ENCODE measurements at places on chromosomes 4 and X.

GRCh38 chr4:139852612-139853269 lies 187.1 kb downstream of the MGST2 start:
- DNase-seq: no peak

DNA sequence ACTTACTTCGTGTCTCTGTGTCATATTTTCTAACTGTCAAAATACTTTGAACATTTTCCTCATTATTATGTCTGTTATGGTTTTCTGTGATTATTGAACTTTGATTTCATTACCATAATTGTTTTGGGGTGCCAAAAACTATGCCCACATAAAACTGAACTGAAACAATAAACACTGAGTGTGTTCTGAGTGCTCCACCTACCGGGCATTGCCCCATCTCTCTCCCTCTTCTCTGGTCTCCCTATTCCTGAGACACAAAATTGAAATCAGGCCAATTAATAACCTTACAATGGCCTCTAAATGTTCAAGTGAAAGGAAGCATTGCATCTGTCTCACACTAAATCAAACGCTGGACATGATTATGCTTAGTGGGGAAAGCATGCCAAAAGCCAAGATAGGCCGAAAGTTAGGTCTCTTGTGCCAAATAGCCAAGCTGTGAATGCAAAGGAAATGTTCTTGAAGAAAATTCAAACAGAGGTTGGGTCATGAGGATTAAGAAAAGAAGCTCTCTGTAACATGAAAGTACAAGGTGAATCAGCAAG lies 972.3 kb downstream of the PCDH7 start:
- no peak for DNase-seq

DNA sequence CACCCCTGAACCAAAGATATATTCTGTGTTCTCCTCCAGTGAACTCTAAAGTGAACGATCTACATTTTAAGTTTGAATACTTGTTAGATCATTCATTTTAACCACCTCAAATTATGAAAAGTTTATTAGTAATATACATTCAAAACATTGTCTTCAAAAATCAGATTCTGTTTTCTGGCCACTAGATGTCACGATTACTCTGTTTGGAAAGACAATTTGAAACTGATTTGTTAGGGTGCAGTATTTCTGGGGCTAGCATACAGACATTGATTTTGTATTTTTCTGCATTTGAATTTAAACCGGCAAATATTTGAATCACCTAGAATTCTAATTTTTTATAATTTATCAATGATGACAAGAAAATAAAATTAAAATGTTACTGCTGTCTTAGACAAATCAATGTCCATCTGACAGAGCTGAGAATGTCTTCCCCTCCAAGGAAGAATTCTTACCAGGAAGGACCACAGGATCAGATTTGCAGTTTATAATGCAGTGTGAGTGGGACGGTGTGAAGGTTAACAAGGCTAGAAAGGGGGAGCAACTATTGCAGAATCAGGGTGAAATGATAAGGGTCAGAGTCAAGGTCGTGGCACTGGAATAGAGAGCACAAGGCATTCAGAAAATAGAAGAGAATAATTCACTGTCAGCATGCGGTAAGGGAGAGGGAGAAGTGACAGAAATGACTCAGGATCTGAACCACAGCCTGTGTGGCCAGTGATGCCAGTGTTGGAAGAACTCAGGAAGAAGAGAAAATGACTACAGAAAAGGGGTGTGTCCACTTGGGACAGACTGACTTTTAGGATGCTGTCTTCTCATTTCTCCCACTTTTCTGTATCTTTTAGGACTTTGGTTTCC lies 91.6 kb downstream of the ANXA10 start:
- no peak for DNase-seq

- peak; percentile 60 for DNase-seq
Measured at GRCh38 chrX:17968367-17968766, 107.3 kb upstream of the RAI2 start.

GRCh38 chrX:104420907-104421306 lies 145.1 kb upstream of the IL1RAPL2 start:
- no peak for DNase-seq

GRCh38 chr4:40875507-40876150 lies 125.9 kb downstream of the NSUN7 start:
- no peak for DNase-seq

DNA sequence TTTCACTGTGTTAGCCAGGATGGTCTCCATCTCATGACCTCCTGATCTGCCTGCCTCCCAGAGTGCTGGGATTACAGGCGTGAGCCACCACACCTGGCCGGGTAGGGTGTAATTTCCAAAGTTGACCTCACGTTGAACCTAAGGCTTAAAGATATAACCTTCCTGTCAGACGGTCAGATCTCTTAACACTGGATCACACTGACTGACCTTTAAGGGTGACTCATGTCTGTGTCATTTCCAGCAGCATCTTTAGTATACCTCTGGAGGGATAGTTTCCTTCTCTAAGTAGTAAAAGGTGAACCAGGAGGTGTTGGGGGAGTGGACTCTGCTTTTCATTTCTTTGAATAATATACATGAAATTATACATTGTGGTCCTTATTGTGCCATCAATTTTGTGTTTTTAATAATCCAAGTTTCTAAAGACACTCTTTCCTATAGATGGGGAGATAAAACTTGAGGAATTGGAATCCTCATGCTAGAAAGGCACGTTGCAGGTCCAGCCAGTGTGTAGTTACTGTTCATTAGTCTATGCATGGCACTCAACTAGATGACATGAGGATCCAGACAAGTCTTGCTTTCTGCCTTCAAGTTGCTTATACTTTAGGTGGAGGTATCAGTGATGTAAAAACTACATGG lies 45.7 kb downstream of the ARHGAP10 start:
- no peak for DNase-seq

GRCh38 chrX:17719711-17720110 lies 17.6 kb upstream of the SCML1 start:
- no peak for DNase-seq

DNA sequence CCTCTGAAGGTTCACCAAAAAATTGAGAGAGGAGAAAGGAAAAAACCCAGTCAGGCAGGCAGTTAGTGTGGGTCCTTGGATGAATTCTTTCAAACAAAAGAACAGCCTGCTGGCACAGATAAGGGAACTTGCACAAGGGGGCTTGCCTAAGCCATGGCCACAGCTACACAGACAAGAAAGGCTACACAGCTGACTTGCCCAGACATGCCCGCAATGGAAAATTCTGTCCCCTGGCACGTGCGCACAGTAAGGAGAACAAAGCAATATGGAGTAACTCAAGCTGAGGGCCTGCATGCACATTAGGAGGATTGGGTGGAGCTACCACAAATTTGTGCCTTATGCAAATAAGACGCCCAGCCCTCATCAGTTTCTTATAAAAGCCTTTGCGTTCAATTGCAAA lies 512.5 kb upstream of the HTR2C start:
- no peak for DNase-seq

GRCh38 chrX:1224954-1225353 lies 12.5 kb upstream of the CRLF2 start:
- no peak for DNase-seq

- peak; percentile 36 for DNase-seq
Measured at GRCh38 chr4:174278467-174278866, 5.0 kb downstream of the FBXO8 start.

DNA sequence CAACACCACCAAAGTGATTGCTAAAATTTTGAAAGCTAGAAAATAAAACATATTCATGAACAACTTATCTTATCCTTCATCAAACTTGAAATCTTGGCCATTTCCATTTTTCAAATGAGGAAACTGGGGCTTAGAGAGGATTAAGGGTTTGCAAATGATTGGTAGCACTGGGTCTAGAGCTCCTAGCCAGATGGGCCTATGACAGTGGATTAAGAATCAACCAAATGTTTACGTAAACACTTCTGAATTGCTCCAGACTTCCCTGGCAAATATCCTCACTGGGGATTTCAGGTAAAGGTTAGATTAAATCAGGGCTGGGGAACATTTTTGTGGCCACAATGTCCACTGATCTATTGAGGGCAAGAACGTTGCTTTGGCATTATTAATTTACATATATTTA lies 241.2 kb downstream of the ANK2 start:
- DNase-seq: no peak

- no peak for DNase-seq
Measured at GRCh38 chrX:15395789-15396188, 11.6 kb upstream of the VEGFD start.

- DNase-seq: no peak
Measured at GRCh38 chrX:107560041-107560440, 68.3 kb upstream of the PRPS1 start.

GRCh38 chr4:37453281-37453998 lies 208.9 kb downstream of the NWD2 start:
- peak; percentile 71 for DNase-seq

- no peak for DNase-seq
Measured at GRCh38 chrX:39984191-39984956, 113.4 kb downstream of the BCOR start.

DNA sequence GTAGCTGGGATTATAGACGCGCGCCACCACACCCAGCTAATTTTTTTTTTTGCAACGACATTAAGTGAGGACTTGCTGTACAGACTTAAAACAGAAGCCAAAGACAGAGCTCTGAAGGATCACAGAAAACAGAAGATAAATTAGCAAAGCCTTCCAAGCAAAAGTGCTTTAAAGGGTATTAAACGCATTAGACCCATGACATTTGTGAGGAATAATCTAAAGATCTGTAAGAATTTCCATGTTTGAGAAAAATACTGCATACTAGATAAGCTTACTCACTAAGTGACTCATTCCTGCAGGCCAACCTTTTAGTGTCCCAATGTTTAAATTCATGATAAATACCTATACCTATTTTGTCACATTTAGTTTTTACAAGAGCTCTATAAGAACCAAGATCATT lies 27.4 kb downstream of the SMARCA1 start:
- DNase-seq: no peak

- no peak for DNase-seq
Measured at GRCh38 chrX:131874300-131874699, 148.8 kb upstream of the STK26 start.

- peak; percentile 0 for DNase-seq
Measured at GRCh38 chrX:8971116-8971515, 62.8 kb downstream of the FAM9B start.

- no peak for DNase-seq
Measured at GRCh38 chrX:109818976-109819375, 85.9 kb upstream of the ACSL4 start.

- no peak for DNase-seq
Measured at GRCh38 chr4:8907596-8908205, 36.1 kb upstream of the HMX1 start.

- DNase-seq: no peak
Measured at GRCh38 chr4:184641022-184641421, 8.2 kb downstream of the CASP3 start.

DNA sequence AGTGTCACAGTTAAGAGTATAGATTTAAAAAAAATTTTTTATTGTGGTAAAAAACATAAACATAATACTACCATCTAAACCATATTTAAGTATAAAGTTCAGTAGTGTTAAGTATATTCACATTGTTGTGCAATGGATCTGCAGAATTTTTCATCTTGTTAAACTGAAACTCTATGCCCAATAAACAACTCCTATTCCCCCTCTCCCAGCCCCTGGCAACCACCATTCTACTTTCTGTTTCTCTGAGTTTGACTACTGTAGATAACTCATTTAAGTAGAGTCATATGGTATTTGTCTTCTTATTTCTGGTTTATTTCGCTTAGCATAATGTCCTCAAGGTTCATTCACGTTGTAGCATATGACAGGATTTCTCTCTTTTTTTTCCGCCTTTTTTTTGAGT lies 112.4 kb downstream of the PTTG2 start:
- no peak for DNase-seq

DNA sequence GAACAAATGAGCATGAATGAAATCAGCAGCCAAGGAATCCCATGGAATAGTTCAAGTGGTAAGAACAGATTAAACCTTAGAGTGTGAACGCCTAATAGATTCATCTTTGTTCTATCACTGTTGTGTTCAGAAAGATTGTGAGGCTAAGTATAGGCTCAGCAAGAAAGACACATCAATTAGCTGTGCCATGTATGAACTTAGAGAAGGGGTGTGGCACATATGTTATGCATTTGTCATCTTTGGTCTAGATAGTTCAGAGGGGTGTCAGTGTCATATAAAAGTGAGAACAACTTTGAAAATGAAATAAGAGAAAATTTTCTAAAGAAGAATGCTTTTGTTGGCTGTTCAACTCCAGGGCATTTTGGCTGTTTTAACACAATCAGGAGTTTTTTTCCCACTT lies 9.4 kb downstream of the DAPP1 start:
- DNase-seq: no peak

DNA sequence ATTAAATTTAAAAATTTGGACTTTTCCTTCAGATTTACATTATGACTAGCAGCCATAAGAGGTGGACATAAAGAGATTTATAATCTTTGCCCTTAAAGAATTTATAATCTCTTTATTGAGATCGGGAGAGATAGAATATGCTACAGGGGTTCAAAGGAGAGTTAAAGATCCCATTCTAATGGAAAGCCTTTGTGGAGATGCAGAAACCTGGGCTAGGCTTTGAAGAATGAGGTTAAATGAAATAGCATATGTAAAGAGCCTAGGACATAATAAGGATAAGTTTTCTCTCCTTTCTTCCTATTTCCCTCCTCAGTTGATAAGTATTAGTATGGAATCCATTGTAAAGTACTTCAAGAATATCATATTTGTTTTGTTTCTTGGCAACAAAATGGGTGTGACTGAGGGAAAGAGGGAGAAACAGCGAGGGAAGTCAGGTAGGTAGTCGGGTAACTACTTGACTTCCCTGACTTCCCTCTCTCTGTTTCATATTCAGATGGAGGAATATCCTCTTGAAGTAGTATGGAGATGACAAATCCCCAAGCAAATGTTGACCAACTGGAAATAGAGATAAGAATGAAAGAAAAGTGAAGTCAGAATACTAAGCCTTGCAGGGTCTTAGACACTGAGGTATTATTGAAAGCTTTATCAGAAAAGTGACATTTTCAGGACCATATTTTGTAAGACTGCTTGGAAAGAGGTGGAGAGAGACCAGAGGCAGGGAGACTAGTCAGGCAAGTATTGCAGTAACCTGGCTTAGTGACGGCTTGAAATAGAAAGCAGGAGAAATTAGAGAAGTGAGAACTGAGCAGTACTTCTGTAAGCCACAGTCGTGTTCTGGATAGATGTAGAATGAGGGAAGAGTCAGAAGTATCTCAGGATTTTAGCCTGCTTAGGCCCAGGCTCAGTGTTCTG lies 82.9 kb downstream of the PDLIM5 start:
- no peak for DNase-seq

Data from COR-L47 (cell line).